ENCODE measurements at places on chromosomes 1 and 21.

- no peak for DNase-seq
Observed at GRCh38 chr1:2801535-2802291, at the start of gene TTC34. Gene TTC34, minus strand, starts transcription at chr1:2801693. Its CDS starts 866 bp downstream, at chr1:2800827.

DNA sequence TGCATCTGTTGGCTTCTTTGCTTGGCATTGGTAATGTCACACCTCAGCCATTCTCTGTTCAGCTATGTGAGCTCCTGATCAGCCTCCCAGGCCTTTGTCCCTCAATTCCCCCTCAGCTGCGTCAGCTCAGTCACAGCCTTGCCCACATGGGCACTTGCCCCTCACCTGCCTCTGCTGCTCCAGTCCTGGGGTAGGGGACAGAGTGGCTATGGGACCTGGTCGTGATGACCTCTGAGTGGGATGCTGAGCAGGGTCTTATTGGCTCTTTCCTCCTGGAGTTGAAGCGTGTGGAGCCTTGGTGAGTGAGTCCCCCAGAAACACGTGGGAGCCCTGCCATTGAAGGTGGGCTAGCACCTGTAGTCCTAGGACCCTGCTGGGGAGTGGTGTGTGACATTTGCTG lies 61.4 kb upstream of the TLR5 start:
- DNase-seq = no peak

- no peak for DNase-seq
Observed at GRCh38 chr21:28633839-28634555, 358.7 kb downstream of the LTN1 start.

GRCh38 chr1:11391886-11392285 lies 87.1 kb upstream of the DISP3 start:
- no peak for DNase-seq

DNA sequence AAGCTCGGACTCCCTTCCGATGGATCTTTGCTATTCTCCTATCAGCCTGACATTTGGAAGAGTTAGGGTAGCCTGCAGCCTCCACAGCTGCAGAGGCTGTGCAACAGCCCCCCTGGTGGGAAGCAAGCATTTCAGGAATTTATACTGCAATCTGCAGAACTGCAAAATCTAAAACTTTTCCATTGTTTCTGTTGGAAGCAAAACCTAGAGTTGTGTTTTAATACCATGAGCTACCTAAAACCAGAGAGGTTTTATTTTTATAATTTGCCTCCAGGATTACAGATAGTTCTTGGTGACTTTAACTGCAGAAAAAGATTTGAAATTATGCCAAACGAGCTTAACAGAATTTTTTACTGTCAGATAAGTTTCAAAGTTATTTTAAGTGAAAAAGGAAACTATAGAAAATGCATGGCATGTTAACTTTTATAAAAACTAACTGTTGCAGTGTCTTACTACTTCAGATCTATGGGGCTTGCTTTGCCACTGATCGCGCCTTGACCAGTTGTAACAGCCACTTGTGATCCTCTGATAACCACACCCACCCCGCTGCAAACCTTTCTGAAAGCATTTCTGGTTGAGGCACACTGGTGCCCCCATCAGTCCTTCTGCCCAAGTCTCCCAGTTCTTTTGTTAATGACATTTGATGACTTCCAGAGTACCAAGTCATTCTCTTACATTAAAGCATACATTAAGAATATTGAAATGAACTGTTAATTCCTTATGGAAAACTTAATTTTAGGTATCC lies 64.8 kb downstream of the PRDM2 start:
- no peak for DNase-seq

GRCh38 chr21:41660748-41661147 lies 106.1 kb downstream of the RIPK4 start:
- DNase-seq = no peak
